ENCODE measurements at places on chromosomes 2 and 18.

DNA sequence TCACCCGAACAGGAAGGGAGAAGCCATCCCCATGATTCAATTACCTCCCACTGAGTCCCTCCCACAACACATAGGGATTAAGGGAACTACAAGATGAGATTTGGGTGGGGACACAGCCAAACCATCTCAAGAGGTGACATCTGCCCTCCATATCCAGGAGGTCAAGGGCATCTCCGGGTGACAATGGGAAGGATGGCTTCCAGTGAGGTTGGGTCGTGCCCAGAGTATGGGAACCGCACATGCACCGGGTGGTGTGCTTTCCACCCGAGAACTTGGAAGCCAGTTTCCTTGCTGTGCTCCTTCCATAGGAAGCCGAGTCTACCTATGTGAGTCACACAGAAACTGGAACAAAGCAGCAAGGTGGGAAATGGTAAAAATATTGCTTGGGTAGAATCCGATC is 216.9 kb upstream of the SALL3 start:
- DNase-seq = no peak

- no peak for DNase-seq
Measured at GRCh38 chr18:4077721-4078120, 377.4 kb downstream of the DLGAP1 start.

GRCh38 chr18:62904396-62905285 is 189.3 kb downstream of the PHLPP1 start:
- no peak for DNase-seq

- DNase-seq = no peak
Measured at GRCh38 chr2:157722580-157723234, 94.0 kb upstream of the ACVR1C start.

DNA sequence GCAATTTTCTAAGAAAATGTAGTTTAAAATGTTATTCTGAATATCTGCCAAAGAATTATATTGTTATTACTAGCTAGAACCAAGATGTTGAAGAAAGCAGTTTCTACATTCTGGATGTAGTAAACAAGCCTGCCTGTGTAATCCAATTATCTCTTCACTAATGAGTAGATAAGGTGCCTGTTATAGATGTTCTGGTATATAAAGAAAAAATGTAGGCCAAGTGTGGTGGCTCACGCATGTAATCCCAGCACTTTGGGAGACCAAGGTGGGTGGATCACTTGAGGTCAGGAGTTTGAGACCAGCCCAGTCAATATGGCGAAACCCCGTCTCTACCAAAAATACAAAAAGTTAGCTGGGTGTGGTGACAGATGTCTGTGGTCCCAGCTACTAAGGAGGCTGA is 28.9 kb downstream of the CD302 start:
- no peak for DNase-seq

- no peak for DNase-seq
Measured at GRCh38 chr18:76179257-76179656, 315.8 kb downstream of the ZNF516 start.

DNA sequence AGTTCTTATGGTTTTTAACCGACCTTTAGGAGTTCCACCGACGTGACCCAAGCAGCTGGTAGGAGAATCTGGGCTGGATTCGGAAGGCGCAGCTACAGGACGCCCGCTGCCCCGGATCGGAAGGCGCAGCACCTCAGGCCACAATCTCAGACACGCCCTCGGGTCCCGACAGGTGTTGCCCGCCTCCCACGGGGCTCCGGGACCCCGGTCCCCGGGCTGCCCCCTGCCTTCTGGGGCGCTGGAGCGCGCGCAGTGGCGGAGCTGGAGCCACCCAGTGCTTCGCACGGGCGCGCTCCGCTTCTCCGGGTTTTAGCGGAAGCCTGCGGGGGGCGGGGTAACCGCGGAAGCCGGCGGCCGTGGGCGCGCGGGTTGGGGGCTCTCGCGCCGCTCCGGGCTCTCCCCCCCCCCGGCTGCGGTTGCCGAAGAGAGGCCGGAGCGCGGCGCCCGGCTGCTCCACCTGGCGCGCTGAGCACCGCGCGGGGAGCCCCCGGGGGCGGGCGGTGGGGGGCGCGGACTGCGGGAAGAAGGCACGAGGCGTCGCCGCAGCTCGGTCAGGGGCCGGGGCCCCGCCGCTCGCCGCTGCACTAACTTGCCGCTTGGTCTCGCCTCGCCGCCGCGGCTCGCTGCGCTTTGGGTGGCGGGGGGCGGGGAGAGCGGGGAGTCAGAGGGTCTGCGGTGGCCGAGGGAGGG is 718.8 kb downstream of the DPP10 start:
- DNase-seq = peak; percentile 59

Data from progenitor cell of endocrine pancreas (in vitro differentiated cells).